Breast epithelium (tissue), 4 donors: ENCODE measurements at places on chromosomes 4 and X. TPM values are rescaled to one million over a fixed set of nuclear protein-coding genes. Genes with fewer than 3 reads are reported as not detected.

The LRCH2 gene
- 3.9 TPM for total RNA-seq

The FUNDC1 gene
- total RNA-seq, result 14.4 TPM

The USP38 gene
- 28.2 TPM for total RNA-seq

The SPATA18 gene
- total RNA-seq, result 8.8 TPM

The MAGEB17 gene
- total RNA-seq, result not detected

The SH2D1A gene
- 0.64 TPM for total RNA-seq

The TMLHE gene
- 19.5 TPM for total RNA-seq

The WDR17 gene
- 2.2 TPM for total RNA-seq

The CENPVL2 gene
- not detected for total RNA-seq

The RP2 gene
- total RNA-seq, result 12.5 TPM
